Esophagus mucosa (tissue), 1 donor: ENCODE measurements at places on chromosomes 12 and 14.

GRCh38 chr12:28425526-28425925 is 235.3 kb downstream of the CCDC91 start:
- ATAC-seq, result no peak

DNA sequence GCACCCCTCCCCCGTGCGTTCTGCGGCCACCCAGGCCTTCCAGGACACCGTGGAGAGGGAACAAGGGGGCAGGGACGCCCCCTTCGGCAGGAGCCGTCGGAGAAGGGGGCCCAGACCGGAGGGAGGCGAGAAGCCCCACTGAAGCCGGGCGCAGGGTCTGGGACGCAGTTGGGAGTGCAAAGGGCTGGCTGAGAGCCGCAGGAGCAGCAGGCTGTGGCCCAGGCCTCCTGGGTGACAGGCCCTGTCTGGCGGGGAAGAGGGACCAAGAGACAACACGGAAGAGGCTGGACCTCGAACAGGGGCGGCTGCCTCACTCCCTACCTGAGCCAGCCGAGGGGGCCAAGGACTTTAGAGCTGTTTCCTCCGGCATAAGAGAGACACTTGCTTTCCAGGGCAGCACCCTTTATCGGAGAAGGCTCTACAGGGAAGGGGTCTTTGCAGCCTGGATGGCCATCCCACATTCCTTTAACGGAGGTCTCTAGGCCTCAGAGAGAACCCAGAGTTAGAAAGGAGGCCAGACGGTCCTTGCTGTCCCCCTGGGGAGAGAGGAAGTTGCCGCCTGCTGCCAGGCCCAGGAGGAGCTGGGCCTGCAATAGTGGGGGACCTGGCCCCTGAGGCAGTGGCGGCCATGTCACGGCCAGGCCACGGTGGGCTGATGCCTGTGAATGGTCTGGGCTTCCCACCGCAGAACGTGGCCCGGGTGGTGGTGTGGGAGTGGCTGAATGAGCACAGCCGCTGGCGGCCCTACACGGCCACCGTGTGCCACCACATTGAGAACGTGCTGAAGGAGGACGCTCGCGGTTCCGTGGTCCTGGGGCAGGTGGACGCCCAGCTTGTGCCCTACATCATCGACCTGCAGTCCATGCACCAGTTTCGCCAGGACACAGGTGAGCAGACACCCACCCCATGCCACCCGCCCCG is 1.3 kb downstream of the DTX1 start:
- no peak for ATAC-seq

DNA sequence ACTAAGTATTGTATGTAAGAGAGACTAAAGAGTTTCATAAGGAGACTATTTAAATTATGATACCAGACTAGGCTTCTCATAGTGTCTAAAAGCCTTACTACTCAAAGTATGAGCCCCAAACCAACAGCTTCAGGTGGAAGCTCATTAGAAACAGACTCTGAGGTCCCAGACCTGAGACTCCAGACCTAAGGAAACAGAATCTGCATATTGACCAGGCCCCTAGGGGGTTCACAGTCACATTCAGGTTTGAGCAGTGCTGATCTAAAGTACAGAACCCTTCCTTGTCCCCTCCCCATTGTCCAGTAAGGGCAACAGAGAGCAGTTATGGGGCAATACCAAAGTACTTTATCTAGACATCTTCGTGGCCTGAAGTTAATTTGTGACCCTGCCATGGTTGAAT is 87.7 kb downstream of the SSPN start:
- no peak for ATAC-seq

GRCh38 chr12:56684745-56685359 is 3.2 kb downstream of the PTGES3 start:
- ATAC-seq, result no peak

- no peak for ATAC-seq
Observed at GRCh38 chr14:45650754-45651153, 397.8 kb upstream of the MIS18BP1 start.

DNA sequence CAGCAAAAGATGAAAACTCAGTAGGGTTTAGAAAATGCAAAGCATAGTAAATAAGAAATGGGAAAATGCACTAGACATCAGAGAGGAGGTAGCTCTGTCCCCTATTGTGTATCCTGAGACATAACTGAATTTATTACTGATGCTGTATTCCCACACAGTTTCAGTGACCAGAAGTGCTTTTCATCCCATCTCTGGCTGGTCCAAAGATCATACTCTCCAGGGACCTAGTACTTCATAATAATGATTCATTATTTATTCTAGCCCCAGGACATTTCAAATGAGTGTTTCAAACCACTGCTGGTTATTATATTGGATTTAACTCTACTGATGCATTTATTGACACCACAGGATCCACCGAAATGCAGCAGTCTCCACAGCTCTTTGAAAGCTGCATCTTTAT is 163.3 kb downstream of the PAWR start:
- no peak for ATAC-seq

DNA sequence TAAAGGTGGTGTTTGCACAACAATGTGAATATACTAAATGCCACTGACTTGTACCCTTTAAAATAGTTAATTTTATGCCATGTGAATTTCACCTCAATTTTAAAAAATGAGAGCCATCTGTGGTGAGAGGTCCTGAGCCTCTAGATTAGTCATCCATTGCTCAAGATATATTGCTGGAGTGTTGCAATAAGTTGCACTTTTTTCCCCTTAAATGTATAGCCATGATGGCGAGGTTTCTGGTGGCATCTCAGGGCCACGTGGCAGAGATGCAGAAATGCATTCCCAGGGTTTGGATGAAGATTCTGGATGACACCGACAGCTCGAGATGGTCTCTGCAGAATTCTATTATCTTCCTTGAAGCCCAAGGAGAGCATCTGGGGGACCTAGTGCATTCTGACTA is 153.7 kb downstream of the AACS start:
- no peak for ATAC-seq

DNA sequence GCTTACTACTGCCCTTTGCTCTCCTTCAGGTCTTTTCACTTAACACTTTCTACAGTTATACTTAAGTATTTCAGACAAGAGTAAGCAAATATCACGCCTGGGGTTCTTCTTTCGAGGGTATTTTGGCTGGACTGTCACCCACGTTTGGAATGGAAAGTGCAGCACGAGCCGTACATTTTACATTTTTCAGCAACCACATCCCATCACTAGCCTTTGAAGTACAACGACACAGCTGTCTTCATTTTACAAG is 349 bp upstream of the FAM177A1 start:
- ATAC-seq, result no peak

GRCh38 chr14:40417777-40418401 is 985.7 kb upstream of the FBXO33 start:
- ATAC-seq, result no peak

- ATAC-seq, result no peak
Observed at GRCh38 chr12:112270673-112271072, 111.6 kb downstream of the HECTD4 start.

- ATAC-seq, result peak; percentile 56
Observed at GRCh38 chr14:103279142-103280025, 54.7 kb upstream of the EIF5 start.

GRCh38 chr14:77979666-77980351 is 179.9 kb downstream of the ADCK1 start:
- no peak for ATAC-seq

- ATAC-seq, result no peak
Observed at GRCh38 chr14:56213306-56213705, 95.1 kb downstream of the PELI2 start.

GRCh38 chr14:75196468-75196867 is 20.1 kb upstream of the TMED10 start:
- ATAC-seq, result no peak

DNA sequence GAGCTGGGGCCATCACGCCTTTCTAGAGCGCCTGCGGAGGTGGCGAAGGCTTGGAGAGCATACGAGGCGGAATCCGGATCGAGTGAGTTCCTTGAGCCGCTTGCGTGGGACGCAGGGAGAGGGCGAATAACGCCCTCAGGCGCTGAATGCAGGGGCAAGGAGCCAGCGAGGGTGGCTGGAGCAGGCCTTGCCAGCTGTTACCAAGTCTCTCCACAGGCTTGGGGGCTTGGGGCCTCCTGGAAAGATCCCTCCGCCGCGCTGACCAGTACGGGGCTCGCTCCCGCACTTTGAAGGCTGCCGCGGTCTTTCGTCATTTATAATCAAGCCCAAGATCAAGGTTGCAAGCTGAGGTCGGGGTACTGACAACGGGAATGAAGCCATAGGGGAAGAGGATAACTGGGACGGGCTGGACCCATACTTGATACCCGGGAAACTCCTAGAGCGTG is 1.2 kb downstream of the FLRT2 start:
- ATAC-seq, result no peak

DNA sequence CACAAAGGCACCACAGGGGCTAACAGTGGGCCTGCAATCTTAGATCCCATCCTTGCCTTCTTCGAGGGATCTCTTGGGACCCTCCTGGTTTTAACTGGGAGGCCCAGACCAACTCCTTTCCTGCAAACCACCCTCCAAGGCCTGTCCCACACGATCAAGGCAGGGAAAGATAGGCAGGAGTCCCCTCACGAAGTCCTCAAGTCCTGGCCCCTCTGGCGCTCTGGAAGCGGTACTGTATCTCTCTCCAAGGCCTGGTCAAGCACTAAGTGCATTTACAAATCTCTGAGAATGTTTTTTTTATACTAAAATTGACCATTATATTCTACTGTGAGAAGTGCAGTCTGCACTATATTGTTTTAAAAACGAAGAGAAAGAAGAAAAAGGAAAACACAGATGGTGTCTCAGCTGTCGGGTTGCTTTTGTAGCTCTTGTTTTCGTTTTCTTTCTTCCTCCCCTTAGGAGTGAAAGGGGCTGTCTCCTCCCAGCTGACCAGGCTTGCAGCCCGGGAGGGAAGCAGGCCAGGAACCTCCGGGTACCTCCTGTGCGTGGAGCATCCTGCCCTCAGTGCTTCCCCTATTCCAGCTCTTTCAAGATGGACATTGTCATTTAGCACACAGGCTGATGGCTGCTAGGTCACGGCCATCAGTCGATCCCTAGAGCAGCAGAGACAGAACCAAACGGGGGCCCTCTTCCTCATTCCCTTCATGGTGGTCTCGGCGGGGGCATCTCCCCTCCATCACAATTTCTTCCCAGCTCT is 56.7 kb downstream of the FAM222A start:
- no peak for ATAC-seq
